ENCODE measurements at places on chromosomes 2 and 18.
A peak's percentile ranks its signal among the peaks of the same experiment; 100 is the strongest.

- peak; percentile 39 for DNase-seq
- H3K4me3 ChIP-seq, result peak overlapping the region; percentile 72
- H3K4me1 ChIP-seq, result peaks cover 32% of the 10 kb centered on the region
- H3K27ac ChIP-seq, result peak overlapping the region; percentile 95
These were observed 31.5 kb downstream of the ZNF519 start for GRCh38 chr18:14100503-14101286.

DNA sequence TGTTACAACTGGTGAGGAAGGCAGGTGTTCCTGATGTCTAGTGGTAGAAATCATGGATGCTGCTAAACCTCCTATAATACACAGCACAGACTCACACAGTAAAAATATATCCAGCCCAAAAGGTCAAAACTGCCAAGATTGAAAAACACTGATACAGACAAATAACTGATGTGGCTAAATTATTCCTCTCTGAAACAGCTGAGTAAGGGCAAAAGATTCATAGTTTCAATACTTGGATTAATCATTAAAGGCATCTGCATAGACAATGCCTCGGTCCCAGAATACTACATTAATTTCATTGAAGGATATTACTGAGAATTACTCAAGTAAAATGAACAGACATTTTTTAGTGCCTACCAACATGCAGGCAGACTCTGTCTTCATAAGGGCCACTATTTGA, 180.7 kb upstream of the CRIM1 start:
- no peaks in the 10 kb centered on the region for H3K36me3 ChIP-seq
- no peak overlapping the region for H3K4me3 ChIP-seq
- no peak for DNase-seq
- H3K27ac ChIP-seq, result no peak overlapping the region
- peaks cover 2% of the 10 kb centered on the region for H3K27me3 ChIP-seq

- peaks cover 13% of the 10 kb centered on the region for H3K4me1 ChIP-seq
- no peak for DNase-seq
- H3K27me3 ChIP-seq, result no peaks in the 10 kb centered on the region
- H3K36me3 ChIP-seq, result peaks cover 20% of the 10 kb centered on the region
These were observed 35.7 kb downstream of the GCG start for GRCh38 chr2:162116352-162116751.

DNA sequence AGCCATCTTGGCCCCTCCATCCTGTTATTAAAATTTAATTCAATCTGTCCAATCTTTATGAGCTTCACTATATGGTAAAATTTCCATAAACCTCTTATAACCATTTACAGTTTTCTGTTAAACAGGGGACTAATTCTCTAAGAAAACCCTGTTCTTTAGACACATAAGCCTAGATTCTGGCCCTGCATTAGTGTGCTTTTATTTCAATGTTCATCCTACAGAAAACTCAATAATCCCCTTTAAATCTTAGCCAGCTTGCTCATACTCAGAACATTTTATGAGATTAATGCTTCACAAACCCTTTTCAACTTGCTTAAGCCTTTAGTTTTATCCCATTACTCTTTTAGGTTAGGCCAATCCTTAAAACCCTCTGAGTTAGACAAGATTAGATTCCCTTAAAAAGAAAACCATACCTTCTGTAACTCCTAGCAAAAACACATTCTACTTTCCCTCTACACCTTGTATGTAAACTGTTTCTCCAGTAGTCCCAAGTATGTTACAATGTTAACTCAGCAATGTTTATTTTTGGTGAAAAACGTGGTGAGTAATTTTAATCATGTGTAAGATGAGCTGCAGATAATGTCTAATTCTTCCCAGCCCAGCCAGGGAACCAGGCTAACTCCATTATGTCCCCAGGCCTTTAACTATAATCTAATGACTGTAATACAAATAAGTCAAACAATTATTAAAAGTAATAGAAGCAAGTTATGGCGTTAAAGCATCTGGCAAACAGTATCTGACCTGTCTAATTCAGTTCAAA, 1953.4 kb upstream of the LRRTM1 start:
- no peak for DNase-seq
- no peaks in the 10 kb centered on the region for H3K36me3 ChIP-seq
- H3K27me3 ChIP-seq, result no peaks in the 10 kb centered on the region
- no peaks in the 10 kb centered on the region for H3K4me1 ChIP-seq
- H3K27ac ChIP-seq, result no peak overlapping the region

- no peaks in the 10 kb centered on the region for H3K27me3 ChIP-seq
- no peak overlapping the region for H3K4me3 ChIP-seq
- peaks cover 10% of the 10 kb centered on the region for H3K36me3 ChIP-seq
- peak; percentile 10 for DNase-seq
- H3K27ac ChIP-seq, result no peak overlapping the region
These were observed 5.7 kb downstream of the TEX261 start for GRCh38 chr2:70988726-70989648.

- H3K36me3 ChIP-seq, result no peaks in the 10 kb centered on the region
- no peak for DNase-seq
- H3K27ac ChIP-seq, result no peak overlapping the region
- H3K27me3 ChIP-seq, result no peaks in the 10 kb centered on the region
- no peak overlapping the region for H3K4me3 ChIP-seq
These were observed 1027.7 kb downstream of the TMEM182 start for GRCh38 chr2:103789381-103790095.

- H3K27me3 ChIP-seq, result no peaks in the 10 kb centered on the region
- no peak overlapping the region for H3K27ac ChIP-seq
- no peak for DNase-seq
- H3K4me1 ChIP-seq, result no peaks in the 10 kb centered on the region
These were observed 552.5 kb downstream of the DSC3 start for GRCh38 chr18:30489890-30490643.

GRCh38 chr18:23951206-23951605, 63.3 kb upstream of the TTC39C start:
- H3K27me3 ChIP-seq, result peaks cover 3% of the 10 kb centered on the region
- H3K4me3 ChIP-seq, result no peak overlapping the region
- no peak overlapping the region for H3K27ac ChIP-seq
- DNase-seq, result no peak

DNA sequence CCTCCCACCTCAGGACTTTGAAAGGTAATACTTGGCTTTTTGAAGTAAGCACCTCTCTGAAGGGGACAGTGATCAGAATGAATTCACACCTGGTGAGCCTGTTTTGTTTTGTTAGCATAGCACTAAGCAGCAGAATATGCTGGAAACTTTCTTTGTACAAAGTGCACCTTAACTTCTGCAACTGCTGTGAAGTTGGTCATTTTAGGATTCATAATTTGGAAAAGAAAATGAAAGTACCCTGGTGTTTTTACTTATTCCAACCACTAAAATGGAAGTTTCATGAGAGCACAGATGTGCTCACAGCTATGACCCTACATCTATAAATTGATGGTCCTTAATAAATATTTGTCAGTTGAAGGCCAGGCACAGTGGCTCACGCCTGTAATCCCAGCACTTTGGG, 257.8 kb upstream of the STON1 start:
- DNase-seq, result no peak
- H3K27me3 ChIP-seq, result no peaks in the 10 kb centered on the region
- peaks cover 14% of the 10 kb centered on the region for H3K36me3 ChIP-seq
- H3K4me3 ChIP-seq, result no peak overlapping the region
- H3K27ac ChIP-seq, result no peak overlapping the region
- H3K4me1 ChIP-seq, result peaks cover 17% of the 10 kb centered on the region

DNA sequence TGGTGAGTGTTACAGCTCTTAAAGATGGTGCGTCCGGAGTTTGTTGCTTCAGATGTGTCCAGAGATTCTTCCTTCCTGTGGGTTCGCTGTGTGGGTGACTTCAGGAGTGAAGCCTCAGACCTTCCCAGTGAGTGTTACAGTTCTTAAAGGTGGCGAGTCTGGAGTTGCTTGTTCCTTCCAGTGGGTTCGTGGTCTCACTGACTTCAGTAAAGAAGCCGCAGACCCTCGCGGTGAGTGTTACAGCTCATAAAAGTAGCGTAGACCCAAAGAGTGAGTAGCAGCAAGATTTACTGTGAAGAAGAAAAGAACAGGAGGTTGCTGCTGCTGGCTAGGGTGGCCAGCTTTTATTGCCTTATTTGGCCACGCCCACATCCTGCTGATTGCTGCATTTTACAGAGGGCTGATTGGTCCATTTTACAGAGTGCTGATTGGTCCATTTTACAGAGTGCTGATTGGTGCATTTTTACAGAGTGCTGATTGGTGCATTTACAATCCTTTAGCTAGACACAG, 34.0 kb upstream of the SPTBN1 start:
- peaks cover 2% of the 10 kb centered on the region for H3K27me3 ChIP-seq
- H3K27ac ChIP-seq, result peak overlapping the region; percentile 82

DNA sequence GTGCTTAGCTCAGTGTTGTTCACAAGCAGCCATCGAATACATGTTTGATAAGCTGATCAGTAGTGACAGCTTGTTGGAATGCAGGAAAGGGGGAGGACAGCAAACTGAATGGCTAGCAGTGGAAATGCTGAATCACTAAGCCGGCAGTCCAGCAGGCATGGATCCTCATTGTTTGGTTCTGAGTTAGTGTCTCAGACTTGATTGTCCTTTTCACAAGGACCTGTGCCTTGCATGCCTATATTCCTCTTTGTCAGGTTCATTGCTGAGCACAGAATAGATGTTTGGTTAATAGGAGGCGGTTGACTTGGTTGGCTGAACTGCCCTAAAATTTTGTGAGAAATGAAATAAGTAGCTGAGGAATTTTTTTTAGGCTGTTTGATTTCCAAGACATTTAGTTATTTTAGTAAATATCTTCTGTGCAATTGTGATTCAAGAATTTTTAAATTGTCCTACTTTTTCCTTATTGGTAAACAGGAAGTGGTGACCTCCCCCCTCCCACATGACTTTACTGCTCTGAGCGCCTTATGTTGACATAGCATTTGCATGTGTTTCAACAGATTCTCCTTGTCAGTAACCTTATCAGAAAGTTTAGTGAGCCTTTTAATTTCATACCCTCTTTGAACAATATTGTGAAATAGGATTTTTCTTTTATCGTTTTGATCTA, 21.4 kb upstream of the STON1 start:
- peak overlapping the region; percentile 30 for H3K27ac ChIP-seq
- H3K36me3 ChIP-seq, result peaks cover 45% of the 10 kb centered on the region
- H3K4me1 ChIP-seq, result peaks cover 16% of the 10 kb centered on the region
- no peaks in the 10 kb centered on the region for H3K27me3 ChIP-seq

GRCh38 chr2:83990636-83991035, 468.4 kb downstream of the SUCLG1 start:
- no peaks in the 10 kb centered on the region for H3K36me3 ChIP-seq

GRCh38 chr2:22903616-22904015, 481.4 kb upstream of the KLHL29 start:
- no peak overlapping the region for H3K27ac ChIP-seq
- no peak for DNase-seq
- no peak overlapping the region for H3K4me3 ChIP-seq
- no peaks in the 10 kb centered on the region for H3K27me3 ChIP-seq
- no peaks in the 10 kb centered on the region for H3K36me3 ChIP-seq

- peaks cover 67% of the 10 kb centered on the region for H3K4me1 ChIP-seq
- no peaks in the 10 kb centered on the region for H3K27me3 ChIP-seq
These were observed 501 bp downstream of the RETREG2 start for GRCh38 chr2:219178377-219179175.

DNA sequence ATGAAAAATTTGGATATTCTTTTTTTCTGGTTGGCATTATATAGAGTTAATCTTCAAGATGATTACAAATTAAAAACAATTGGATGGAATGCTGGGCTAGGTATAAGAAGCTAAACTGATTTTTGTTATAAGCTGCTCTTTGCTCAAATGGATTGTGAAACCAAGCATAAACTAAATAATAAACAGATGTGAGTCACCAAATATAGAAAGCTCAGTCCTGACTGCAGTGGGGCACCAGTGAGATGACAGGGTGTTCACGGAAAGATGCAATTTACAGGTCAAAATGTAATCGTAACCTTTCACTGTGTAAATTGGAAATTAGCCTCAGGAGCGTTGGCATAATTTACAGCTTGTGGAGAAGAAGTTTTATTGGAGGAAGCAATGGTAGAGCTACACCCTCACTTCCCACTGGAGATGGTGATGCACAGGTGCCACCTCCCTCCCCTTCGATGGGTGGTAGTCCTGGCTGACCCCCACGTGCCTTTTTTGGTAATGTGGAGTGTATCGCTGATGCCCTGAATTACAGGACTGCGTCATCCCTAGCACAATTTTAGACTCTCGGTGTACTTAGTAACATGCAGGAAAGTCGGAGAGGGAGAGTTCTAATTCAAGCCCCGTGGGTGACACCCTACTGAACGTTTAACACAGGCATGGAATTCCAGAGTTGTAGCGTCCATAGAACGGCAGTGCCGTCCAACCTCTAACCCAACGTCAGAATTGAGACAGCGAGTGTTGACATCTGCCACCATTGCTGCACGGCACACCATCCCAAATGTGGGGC, 73.9 kb upstream of the NFATC1 start:
- H3K27ac ChIP-seq, result no peak overlapping the region
- no peak for DNase-seq
- H3K27me3 ChIP-seq, result peaks cover 2% of the 10 kb centered on the region
- H3K4me3 ChIP-seq, result no peak overlapping the region
- peaks cover 13% of the 10 kb centered on the region for H3K36me3 ChIP-seq

DNA sequence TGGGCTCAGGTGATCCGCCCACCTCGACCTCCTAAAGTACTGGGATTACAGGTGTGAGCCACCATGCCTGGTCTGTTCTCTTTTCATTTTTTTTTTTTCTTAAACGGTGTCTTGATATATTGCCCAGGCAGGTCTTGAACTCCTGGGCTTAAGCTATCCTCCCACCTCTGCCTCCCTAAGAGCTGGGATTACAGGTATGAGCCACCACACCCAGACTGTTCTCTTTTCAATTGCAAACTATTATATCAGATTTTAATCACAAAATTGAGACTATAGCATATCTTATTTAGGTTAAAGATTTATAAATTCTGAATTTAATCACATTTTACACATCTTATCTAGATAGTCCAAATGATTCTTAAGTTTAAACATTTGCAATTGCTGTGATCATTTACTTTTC, 15.5 kb upstream of the ACTR2 start:
- no peak overlapping the region for H3K4me3 ChIP-seq
- peaks cover 2% of the 10 kb centered on the region for H3K36me3 ChIP-seq
- H3K4me1 ChIP-seq, result no peaks in the 10 kb centered on the region
- DNase-seq, result no peak
- H3K27me3 ChIP-seq, result no peaks in the 10 kb centered on the region
- H3K27ac ChIP-seq, result no peak overlapping the region

DNA sequence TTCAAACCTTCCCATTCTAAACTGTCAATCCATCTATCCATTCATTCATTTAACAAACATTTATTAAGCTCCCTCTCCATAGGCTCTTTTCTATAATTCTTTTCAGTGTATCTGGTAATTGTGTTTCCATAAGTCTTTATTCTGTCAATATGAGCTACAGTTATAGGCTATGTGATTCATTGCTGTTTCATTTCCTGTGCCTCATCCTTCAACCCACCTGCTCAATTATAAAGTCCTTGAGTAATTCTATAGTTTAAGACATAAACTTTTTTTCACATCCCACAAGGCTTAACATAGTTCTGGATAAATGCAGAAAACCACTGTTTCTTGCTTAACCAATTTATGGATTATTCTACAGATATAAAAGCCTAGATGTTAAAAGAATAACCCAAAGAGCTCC, 84.2 kb upstream of the PIK3C3 start:
- no peak for DNase-seq
- peaks cover 2% of the 10 kb centered on the region for H3K27me3 ChIP-seq
- no peak overlapping the region for H3K27ac ChIP-seq
- no peak overlapping the region for H3K4me3 ChIP-seq
- no peaks in the 10 kb centered on the region for H3K36me3 ChIP-seq

- H3K4me3 ChIP-seq, result no peak overlapping the region
- no peaks in the 10 kb centered on the region for H3K27me3 ChIP-seq
- peaks cover 22% of the 10 kb centered on the region for H3K36me3 ChIP-seq
- peak overlapping the region; percentile 46 for H3K27ac ChIP-seq
- no peak for DNase-seq
These were observed 83.8 kb upstream of the TLK1 start for GRCh38 chr2:171244466-171244969.

- no peak for DNase-seq
- no peak overlapping the region for H3K4me3 ChIP-seq
- H3K27ac ChIP-seq, result no peak overlapping the region
- H3K36me3 ChIP-seq, result no peaks in the 10 kb centered on the region
These were observed 113.5 kb upstream of the TEX51 start for GRCh38 chr2:126785236-126785635.
